Renal cortex interstitium (tissue), 15 donors: ENCODE measurements at places on chromosomes 12 and 14.
A peak's percentile ranks its signal among the peaks of the same experiment; 100 is the strongest.

DNA sequence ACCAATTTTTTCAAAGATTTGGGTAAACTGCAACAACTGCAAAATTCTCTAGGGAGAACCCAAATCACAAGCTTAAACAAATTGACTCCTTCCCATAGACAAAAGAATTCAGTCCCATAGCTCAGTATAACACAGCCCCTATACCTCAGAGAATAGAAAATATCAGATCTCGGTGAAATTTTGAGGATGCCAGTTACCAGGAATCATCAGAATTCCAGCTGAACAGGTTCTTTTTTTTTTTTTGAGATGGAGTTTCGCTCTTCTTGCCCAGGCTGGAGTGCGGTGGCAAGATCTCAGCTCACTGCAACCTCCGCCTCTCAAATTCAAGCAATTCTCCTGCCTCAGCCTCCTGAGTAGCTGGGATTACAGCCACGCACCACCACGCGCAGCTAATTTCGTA, 36.7 kb downstream of the ZFYVE1 start:
- no peak for DNase-seq

GRCh38 chr12:8689681-8690080, 8.1 kb upstream of the RIMKLB start:
- no peak for DNase-seq

DNA sequence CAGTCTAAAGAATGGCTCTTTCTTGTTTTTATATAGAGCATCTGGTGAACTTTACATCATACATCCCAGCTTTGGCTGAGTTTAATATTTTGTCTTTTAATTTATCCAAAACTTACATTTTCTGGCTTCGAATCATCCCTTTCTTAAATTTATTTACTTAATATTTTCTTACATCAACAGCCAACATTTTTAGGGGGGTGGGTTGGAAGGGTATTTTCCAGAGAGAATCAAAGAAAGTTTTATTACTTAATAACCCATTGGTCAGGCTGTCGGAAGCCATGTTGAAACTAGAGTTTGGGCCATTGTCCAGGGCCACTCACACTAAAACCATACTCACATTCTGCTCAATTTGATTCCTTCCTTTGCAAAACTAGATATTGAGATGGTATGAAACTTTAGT, 220.2 kb downstream of the AEBP2 start:
- no peak for DNase-seq

DNA sequence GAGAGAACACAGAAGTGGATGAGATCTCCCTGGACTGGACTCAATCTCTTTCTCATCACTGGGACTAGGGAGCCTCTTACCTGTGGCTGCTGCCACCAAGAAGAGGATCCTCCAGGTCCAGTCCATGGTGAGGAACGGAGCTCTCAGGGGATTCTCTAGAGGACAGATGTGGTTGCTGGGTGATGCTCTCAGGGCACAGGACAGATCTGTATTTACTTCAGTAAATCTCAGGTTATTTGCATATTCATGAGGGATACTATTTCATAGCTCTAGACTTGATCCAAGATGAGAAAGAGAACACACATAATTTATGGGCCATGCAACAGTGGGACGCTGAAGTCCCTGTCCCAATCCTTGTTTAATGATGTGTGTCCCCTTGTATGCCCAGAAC, 460.5 kb downstream of the TMEM121 start:
- DNase-seq: no peak

DNA sequence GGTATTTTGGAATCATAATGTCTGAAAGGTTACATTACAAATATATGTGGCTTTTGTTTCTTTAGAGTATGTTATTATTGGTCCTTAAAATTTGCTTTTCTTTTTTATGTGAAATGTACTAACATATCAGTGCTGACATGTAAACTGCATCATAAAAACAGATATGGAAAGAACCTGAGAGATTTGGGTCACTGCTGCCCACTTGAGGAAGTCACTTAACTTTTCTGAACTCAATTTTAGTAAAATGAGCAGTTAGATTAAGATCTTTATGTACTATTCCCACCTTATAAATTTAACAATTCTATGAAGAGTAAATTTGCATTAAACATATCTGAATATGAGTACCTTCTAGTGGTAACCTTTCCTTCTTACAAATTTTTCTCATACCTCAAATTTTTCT, 7.5 kb downstream of the PTGR2 start:
- DNase-seq: no peak

- no peak for DNase-seq
Measured at GRCh38 chr12:20483776-20484175, 115.4 kb downstream of the PDE3A start.

- no peak for DNase-seq
Measured at GRCh38 chr12:8156845-8157244, at the start of gene ZNF705A. ZNF705A (plus strand) TSS chr12:8157015; CDS start chr12:8172626, 15,611 bp downstream.

DNA sequence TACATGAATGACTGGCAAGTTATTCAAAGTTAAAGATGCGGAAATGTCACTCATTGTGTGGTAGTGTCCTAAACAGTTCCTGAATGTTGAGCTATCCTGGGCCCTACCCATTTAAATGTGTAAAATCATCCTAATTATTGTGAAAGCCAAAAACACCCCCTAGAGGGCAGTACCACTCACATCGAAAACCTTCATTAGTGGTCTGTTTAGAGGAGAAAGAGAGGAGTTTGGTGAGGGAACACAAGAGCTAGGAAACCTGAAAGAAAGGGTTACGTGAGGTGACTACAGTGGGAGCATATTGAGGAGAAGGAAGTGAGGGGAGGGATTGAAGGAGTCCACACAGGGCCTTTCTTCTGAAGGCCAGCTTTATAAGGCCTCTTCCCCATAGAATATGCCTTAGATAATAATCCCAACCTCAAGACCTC, 2.5 kb upstream of the TEP1 start:
- DNase-seq: no peak

GRCh38 chr12:122982477-122982815, 2.0 kb downstream of the ARL6IP4 start:
- no peak for DNase-seq

DNA sequence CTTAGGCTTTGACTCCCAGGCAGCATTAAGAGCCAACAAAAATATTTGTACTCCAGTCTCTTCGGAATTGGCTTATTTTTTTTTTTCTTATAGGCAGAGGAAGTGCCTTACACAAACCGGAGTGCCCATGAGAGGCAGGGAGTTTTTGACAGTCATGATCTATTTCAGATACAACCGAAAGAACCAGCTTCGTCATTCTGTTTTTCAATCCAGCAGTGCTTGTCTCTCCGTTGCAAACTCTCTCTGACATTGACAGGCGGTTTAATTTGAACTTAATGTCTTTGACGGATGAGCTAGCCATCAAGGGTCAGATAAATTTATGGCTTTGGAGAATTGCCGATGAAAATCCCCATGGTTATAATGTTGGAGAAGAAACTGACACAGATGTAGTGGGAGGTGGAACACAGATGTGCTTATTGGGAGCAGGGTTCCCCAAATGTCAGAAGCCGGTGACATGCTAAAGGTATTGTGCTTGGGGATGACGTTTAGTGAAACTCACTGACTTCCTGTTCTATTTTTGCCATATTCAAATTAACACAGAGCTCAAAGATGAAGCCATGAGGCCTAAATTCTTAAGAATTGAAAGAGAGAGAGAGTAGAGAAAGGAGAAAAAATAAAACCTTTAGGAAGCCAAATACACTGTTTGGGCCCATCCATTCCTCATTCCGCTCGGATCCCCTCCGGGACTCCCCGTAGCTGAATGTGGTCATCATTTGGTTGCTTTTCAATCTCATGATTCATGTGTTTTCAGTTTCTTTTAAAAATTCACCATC, 59.7 kb downstream of the PLXNC1 start:
- DNase-seq: no peak

- DNase-seq: no peak
Measured at GRCh38 chr12:18897823-18898222, 159.9 kb downstream of the CAPZA3 start.

DNA sequence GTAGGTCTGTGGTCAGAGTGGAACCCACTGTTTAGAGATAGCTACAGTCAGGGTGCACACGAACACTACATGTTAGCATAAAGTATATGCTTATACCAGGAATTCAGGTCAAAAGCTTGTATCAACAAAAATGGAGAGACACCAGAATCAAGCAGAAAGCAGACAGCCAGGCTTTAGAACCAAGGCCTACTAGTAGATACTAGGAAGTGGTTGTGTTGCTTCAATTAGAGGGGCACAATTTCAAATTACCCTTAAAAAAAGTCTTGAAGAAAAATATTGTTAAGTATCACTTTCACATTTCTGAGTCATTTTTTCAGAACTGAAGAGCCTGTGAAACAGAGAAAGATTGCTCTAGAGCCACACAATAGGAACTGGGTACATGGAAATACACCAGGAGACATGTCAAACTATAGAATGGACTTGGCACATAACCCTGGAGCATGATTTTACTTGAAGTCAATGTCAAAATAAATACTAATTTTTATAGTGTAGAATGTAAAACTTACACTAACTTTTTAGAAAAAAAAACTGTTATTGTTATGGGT, 41.6 kb downstream of the LRRC9 start:
- no peak for DNase-seq

- DNase-seq: no peak
Measured at GRCh38 chr12:99833397-99833796, 151.3 kb downstream of the ANKS1B start.

- no peak for DNase-seq
Measured at GRCh38 chr12:93783832-93784231, 106.7 kb downstream of the CRADD start.

DNA sequence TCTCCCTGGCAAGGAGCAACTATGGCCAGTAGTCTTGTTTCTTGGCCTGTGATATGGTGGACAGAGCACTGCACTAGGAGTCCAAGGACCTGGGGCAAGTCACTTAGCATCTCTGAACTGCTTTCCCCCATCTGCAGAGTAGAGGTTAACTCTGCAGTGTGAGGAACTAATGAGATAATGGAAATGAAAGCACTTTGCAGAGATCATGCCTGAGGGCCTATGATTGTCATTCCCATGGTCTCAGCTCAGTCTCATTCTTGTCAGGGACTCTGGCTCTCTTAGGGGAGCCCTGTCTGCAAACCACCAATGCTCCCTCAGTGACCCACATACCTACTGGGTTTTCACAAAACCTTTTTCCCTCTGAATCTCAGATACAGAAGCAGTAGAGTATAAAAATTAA, 6.5 kb upstream of the PNMA1 start:
- DNase-seq: no peak

- DNase-seq: no peak
Measured at GRCh38 chr12:109239179-109239578, 69.9 kb downstream of the FOXN4 start.

DNA sequence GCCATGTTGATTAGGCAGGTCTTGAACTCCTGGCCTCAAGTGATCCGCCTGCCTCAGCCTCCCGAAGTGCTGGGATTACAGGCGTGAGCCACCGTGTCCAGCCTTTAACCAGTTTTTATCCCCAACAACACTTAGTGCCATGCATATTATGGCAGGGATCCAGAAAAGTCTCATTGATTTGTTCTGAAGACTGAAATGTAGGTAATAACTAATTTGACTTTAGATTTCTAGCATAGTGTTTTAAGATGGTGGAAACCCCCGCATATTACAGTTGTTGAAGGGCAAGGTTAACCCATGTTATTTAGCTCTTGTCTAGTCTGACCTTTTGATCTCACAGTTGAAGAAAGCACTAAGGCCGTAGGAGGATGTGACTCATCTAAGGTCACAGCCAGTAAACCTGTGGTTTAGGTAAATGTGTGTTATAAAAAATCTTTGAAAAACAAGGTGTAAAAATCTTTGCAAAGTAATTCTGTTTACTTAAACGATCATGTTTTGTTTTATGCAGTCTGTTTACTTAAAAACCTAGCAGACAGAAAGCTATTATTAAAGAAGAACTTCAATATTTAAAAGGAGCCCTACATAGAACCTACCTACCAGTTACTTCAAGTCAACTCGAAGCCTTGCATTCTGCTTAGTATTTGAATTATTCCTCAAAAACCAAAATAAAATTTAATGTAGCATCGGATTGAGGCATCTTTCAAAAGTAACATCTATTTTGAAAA, 24.8 kb downstream of the BICDL1 start:
- no peak for DNase-seq

- DNase-seq: no peak
Measured at GRCh38 chr12:123573870-123574269, 10.5 kb upstream of the TMED2 start.

DNA sequence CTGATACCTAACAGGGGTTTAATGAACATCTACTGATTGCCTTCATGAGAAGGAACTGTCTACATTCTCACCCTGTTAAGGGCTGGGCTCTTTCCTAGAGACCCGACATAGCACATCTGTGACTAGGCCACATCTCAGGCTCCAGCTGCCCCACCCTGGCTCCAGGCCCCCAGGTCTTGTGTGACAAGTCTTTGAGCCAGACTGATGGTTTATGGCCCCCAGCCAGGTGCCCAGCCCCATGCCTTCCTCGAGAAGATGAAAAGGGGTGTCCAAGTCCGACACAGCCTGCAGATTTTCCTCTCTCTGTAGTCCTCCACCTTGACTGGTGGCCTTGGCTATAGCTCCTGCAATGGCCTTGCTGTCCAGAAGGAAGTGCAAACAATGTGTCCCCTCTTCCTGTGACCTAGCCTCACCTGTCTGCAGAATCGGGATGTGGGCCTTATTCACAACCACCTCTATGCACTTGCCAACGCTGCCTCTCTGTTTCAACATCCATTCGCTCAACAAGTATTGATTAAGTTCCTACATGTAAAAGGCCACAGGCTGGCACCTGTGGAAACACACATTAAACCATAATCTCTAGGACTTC, 4.2 kb downstream of the ACTN1 start:
- DNase-seq: no peak

- DNase-seq: no peak
Measured at GRCh38 chr14:50559990-50560930, at the start of gene ATL1. ATL1 (plus strand) TSS chr14:50560145; CDS start chr14:50560266, 121 bp downstream.

- DNase-seq: no peak
Measured at GRCh38 chr12:40727774-40728483, 35.7 kb downstream of the CNTN1 start.

- DNase-seq: no peak
Measured at GRCh38 chr14:76976240-76977005, 52.1 kb downstream of the IRF2BPL start.

GRCh38 chr12:93713060-93713459, 35.9 kb downstream of the CRADD start:
- no peak for DNase-seq

- no peak for DNase-seq
Measured at GRCh38 chr12:90741611-90742010, 213.4 kb downstream of the CCER1 start.

DNA sequence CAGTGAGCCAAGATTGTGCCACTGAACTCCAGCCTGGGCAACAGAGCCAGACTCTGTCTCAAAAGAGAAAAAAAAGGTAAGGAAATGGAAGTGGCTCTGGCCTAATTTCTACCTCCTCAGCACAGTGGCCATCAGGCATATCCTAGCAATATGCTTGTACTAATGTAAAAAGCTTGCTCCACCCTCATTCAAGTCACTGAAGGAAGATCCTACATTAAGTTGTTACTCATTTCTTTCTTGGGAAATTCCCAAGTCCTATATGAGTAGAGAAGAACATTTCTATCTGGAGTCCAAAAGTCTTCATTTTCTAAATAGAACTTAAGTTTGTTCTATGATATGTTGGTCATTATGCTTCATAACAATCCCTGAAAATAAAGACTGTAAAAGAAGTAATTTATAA, 67.3 kb upstream of the HOXC13 start:
- DNase-seq: no peak

- DNase-seq: peak; percentile 79
Measured at GRCh38 chr14:58864751-58865513, 227.2 kb downstream of the DACT1 start.

GRCh38 chr14:44854114-44854513, 107.6 kb downstream of the KLHL28 start:
- DNase-seq: no peak
